Activated T-cell treated with anti-CD3 and anti-CD28 coated beads, Interleukin-2, amount 50 U/mL, for 72 hours (primary cell): ENCODE measurements at places on chromosomes 7 and 10.

GRCh38 chr7:157751951-157752673 is 415.3 kb downstream of the DNAJB6 start:
- DNase-seq, result no peak

GRCh38 chr7:17302575-17303142 is 4.2 kb downstream of the AHR start:
- DNase-seq, result no peak

GRCh38 chr10:31304291-31304970 is 14.6 kb upstream of the ZEB1 start:
- no peak for DNase-seq

- no peak for DNase-seq
Measured at GRCh38 chr10:75717126-75717916, 285.9 kb downstream of the LRMDA start.

GRCh38 chr10:80104066-80104926 is 25.8 kb downstream of the TMEM254 start:
- DNase-seq, result no peak

GRCh38 chr10:127715782-127716378 is 21.1 kb upstream of the FOXI2 start:
- no peak for DNase-seq
